ENCODE measurements at places on chromosomes 12 and 14.
A peak's percentile ranks its signal among the peaks of the same experiment; 100 is the strongest.

DNA sequence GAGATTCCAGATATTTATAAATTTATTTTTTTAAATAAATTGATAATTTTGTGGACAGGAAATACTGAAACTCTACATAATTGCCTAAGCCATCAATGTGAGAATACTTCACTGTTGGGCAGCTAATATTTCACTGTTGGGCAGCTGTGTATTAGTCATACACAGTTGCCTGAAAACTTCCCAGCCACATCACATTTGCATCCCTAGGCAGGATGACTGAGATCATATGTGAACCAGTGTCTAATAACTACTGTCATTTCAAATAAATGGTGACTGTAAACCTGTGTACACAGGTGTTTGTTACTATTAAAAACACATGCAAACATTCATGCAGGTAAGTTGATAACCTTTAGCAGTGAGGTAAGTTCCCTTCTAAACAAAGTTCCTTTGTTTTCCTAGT, 43.9 kb downstream of the TMTC3 start:
- DNase-seq, result no peak
- no peak overlapping the region for H3K27ac ChIP-seq
- peaks cover 5% of the 10 kb centered on the region for H3K36me3 ChIP-seq
- no peak overlapping the region for H3K4me3 ChIP-seq
- no peaks in the 10 kb centered on the region for H3K27me3 ChIP-seq

GRCh38 chr12:9391815-9392214, 183.6 kb upstream of the PZP start:
- peaks cover 10% of the 10 kb centered on the region for H3K27me3 ChIP-seq
- no peak overlapping the region for H3K27ac ChIP-seq
- DNase-seq, result no peak
- H3K36me3 ChIP-seq, result peaks cover 1% of the 10 kb centered on the region

DNA sequence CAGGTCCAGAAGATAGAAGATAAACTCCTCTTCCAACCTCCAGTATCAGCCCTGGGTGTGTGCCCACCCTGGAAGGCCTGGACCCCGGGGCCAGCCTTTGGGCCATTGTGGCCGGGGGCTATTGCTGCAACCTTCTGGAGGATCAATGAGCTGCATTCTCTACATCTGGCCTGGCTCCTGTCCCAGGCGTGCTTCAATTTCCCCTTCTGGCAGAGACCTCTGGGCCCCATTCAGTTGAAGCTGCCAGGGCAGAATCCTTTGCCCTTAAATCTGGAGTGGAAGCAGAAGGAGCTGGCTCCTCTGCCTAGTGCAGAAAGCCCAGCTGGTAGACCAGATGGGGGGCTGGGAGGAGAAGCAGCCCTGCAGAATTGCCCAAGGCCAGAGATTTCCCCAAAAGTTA, 10.0 kb downstream of the NYNRIN start:
- no peak overlapping the region for H3K27ac ChIP-seq
- H3K36me3 ChIP-seq, result no peaks in the 10 kb centered on the region
- no peaks in the 10 kb centered on the region for H3K4me1 ChIP-seq
- H3K27me3 ChIP-seq, result no peaks in the 10 kb centered on the region
- H3K4me3 ChIP-seq, result no peak overlapping the region
- no peak for DNase-seq

DNA sequence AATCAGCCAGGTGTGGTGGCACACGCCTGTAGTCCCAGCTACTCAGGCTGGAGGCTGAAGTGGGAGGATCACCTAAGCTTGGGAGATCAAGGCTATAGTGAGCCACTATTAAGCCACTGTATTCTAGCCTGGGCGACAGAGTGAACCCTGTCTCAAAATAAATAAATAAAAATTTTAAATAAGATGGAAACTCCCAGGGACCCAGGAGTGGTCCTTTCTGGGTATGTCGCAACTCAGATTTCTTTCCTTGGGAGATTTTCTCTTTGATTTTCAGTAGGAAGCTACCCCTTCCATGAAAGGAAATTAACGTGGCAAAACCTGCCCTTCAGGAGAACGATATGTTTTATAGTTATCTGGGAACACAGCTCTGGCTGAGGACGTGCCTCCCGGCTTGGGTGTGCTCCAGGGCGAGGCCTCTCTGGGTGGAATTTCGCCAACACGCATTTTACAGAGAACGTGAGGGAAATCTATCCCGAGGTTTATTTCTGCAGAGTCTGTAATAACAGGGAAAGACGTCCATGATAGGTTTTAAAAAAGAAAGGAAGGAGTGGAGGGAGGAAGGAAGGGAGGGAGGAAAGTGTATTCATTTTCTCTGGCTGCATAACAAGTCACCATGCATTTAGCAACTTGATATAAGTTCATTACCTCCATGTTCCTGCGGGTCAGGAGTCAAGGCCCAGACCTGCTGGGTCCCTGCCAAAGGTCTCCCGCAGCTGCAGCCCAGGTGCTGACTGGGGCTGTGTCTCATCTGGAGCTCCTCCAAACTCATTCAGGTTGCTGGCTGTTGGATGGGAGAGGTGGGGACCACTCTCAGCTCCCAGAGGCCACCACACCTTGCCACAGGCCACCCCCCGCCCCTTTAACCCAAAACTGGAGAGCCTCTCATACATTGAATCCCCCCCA, 80.6 kb upstream of the GSC start:
- H3K4me1 ChIP-seq, result no peaks in the 10 kb centered on the region
- H3K36me3 ChIP-seq, result no peaks in the 10 kb centered on the region
- H3K27me3 ChIP-seq, result no peaks in the 10 kb centered on the region
- H3K4me3 ChIP-seq, result no peak overlapping the region

GRCh38 chr12:58588770-58589169, 331.5 kb downstream of the LRIG3 start:
- no peak overlapping the region for H3K4me3 ChIP-seq
- H3K27me3 ChIP-seq, result no peaks in the 10 kb centered on the region
- no peaks in the 10 kb centered on the region for H3K36me3 ChIP-seq

DNA sequence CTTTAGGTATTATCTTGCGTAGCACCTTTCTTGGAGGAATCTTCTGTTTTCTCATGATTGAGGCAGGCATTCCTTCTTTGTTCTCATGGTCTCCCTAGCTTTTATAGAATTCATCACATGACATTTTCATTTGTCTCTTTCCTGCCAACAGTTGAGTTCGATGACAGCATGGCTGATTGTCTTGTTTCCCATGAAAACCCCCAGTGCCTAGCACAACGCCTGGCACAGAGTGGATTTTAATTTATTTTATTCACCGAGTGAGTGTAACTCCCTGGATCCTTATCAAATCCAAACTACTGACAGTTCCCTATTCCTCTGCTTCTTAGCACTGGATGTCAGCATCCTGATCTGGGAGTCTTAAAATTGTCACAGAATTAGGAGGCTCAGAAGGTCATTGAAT, 182.6 kb downstream of the SUDS3 start:
- no peak overlapping the region for H3K4me3 ChIP-seq
- no peak for DNase-seq
- no peaks in the 10 kb centered on the region for H3K27me3 ChIP-seq
- H3K36me3 ChIP-seq, result no peaks in the 10 kb centered on the region
- no peak overlapping the region for H3K27ac ChIP-seq

DNA sequence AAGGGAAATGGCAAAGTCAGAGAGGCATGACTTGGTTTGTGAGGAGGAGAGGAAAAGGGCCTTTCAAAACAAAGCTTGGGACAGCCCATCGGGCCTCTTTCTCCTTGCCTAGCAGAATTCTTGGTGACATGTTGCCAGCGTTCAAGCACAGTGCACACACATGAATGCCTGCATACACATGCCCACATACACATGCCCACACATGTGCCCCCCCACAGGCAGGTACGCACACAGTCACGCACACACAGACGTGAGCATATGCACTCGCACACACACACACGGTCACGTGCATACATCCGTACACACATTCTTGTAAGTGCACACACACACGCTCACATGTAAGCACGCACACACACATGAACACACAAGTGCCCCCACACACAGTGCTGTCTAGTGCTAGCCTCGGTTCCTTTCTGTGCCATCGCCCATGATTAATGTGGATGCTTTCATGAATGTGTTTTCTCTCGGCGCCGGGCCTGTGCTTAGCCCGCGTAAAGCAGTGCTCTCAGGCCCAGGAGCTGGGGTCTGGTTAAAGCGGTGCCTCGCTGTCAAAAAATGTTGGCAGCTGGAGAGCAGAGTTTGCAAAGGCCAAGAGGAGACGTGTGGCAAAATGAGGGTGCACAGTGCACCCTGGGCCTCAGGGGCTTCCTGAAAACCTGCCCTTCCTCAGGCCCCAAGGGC, 328.8 kb upstream of the DIO3 start:
- no peaks in the 10 kb centered on the region for H3K27me3 ChIP-seq
- H3K36me3 ChIP-seq, result no peaks in the 10 kb centered on the region

DNA sequence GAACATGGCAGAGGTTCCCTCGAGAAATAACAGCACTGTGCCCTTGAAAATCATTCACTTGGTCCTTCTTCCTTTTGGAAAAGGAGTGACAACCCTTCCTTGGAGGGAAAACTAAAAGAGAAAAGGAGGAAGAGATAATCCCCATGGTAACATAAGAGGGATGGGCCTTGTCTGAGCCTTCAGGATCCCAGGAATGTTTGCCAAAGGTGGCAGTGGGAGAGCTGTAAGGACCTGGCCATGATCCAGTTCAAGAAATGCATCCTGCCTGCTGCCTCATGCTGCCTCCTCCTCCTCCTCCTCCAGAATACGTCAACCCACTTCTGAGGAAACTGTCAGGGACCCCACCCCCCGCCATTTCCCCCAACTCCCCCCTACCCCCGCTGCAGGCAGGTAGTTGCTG, 118.8 kb downstream of the KCNK10 start:
- no peak overlapping the region for H3K4me3 ChIP-seq
- peaks cover 27% of the 10 kb centered on the region for H3K27me3 ChIP-seq
- no peak for DNase-seq
- H3K27ac ChIP-seq, result no peak overlapping the region
- H3K4me1 ChIP-seq, result no peaks in the 10 kb centered on the region

- no peak overlapping the region for H3K27ac ChIP-seq
- DNase-seq, result no peak
- peaks cover 20% of the 10 kb centered on the region for H3K27me3 ChIP-seq
Observed at GRCh38 chr14:72515779-72516770, 377.8 kb downstream of the DPF3 start.

DNA sequence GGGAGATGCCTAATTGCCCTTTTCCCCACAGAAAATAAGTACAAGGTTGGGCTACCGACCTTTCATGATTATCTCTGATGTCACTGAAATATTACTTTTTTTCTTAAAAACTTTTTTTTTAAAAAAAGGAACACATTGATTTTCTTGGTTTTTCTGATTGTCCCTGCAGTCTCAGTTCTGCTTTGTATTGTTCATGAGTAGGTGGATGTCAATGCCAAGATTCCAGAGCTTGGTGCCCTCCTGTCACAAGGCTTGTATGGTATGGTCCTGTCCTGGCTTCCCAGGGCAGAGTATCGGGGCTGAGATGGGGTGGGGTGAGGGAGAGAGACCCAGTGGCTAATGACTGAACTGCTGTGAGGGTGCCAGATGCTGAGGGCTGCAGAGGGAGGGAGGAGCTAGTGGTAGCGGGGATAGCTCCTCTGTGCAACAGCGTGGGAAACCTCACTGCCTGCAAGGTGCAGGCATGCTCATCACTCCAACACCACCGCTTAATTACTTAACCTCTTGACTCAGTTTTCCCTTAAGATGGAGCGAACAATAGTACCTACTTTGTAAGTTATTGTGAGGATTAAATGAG, 4.4 kb upstream of the CTDSP2 start:
- no peak overlapping the region for H3K27ac ChIP-seq
- no peak overlapping the region for H3K4me3 ChIP-seq
- no peak for DNase-seq
- no peaks in the 10 kb centered on the region for H3K36me3 ChIP-seq
- H3K27me3 ChIP-seq, result peaks cover 18% of the 10 kb centered on the region
- peaks cover 26% of the 10 kb centered on the region for H3K4me1 ChIP-seq

DNA sequence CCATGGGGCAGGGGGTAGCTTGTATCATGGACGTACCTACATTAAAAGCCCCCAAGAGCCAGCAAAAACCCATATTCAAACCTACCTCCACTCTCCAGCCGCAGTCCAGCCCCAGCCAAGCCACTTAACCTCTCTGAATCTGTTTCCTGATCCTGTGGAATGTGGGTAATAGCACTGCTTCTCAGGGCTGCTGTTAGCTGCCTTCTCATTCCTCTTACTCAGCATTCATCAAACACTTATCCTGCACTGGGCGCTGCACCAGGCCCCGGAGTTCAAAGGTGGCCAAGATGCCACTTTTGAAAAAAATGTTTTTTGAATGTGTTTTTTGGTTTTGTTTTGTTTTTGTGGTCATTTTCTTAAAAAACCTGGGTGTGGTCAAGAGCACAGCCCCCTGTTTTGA, 237.4 kb downstream of the CHST11 start:
- H3K4me3 ChIP-seq, result peak overlapping the region; percentile 70
- peak overlapping the region; percentile 94 for H3K27ac ChIP-seq
- no peaks in the 10 kb centered on the region for H3K27me3 ChIP-seq
- H3K4me1 ChIP-seq, result peaks cover 83% of the 10 kb centered on the region
- no peak for DNase-seq

DNA sequence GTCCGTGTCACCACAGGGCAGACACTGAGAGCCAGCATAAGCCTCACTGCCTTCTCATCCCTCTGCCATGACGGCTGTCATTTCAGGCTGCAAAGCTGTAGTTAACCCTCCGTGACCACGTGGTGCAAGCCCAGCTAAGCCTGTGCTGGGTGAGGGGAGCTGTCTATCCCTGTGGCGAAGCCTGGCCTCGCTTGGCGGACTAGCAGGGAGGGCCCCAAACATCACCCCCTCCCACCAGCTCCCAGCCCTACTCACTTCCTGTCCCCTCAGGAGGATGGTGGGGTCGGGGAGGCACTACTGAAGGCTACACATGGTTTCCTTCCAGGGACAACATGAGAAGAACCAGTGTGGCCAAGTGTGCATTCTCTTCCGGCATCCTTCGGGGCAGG, 88.2 kb downstream of the CHGA start:
- H3K27ac ChIP-seq, result no peak overlapping the region
- no peak for DNase-seq
- no peaks in the 10 kb centered on the region for H3K27me3 ChIP-seq
- H3K4me1 ChIP-seq, result peaks cover 10% of the 10 kb centered on the region

DNA sequence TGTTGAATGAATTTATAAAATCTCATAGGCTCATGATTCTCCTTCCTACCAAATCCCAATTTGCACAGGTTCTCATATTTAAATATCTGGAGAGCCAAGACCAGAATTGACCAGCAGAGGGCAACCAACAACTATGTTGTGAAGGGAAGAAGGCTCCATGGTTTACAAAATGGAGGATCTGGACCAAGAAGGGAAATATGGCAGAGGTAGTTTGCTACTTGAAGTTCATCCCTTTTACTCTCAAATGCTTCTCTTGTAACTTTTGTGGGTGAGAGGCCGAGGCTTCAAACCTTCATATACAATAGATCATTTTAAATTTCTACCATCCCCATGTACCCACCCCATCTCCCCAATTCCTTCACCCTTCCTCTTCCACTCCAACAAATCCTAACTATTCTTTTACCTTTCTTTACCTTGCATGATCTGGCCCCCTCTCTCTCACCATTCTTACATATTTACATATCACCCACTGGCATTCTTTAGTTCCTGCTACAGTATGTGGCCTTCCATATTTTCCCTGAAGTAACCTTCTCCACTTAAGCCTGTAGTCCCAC, 3.8 kb upstream of the SMARCC2 start:
- H3K36me3 ChIP-seq, result peaks cover 8% of the 10 kb centered on the region
- H3K4me3 ChIP-seq, result peak overlapping the region; percentile 1
- peaks cover 26% of the 10 kb centered on the region for H3K4me1 ChIP-seq
- peak overlapping the region; percentile 88 for H3K27ac ChIP-seq
- DNase-seq, result peak; percentile 80

- no peaks in the 10 kb centered on the region for H3K4me1 ChIP-seq
- H3K36me3 ChIP-seq, result no peaks in the 10 kb centered on the region
- H3K27me3 ChIP-seq, result peaks cover 7% of the 10 kb centered on the region
- no peak for DNase-seq
- H3K4me3 ChIP-seq, result no peak overlapping the region
- no peak overlapping the region for H3K27ac ChIP-seq
Observed at GRCh38 chr14:105890474-105891220, 364.3 kb downstream of the TMEM121 start.

GRCh38 chr14:32934073-32934880, 4.4 kb upstream of the NPAS3 start:
- H3K4me1 ChIP-seq, result peaks cover 6% of the 10 kb centered on the region
- peaks cover 59% of the 10 kb centered on the region for H3K27me3 ChIP-seq
- H3K4me3 ChIP-seq, result peak overlapping the region; percentile 82
- no peak overlapping the region for H3K27ac ChIP-seq
- H3K36me3 ChIP-seq, result peaks cover 7% of the 10 kb centered on the region

All from activated T-cell treated with anti-CD3 and anti-CD28 coated beads, Interleukin-2, amount 50 U/mL, for 72 hours (primary cell).